Stimulated activated CD4-positive, alpha-beta T cell treated with anti-CD3 and anti-CD28 coated beads, Interleukin-1b, Interleukin-23, amount 100 ng/mL, for 1 hour (primary cell): ENCODE measurements at places on chromosomes 2 and 18.
A peak's percentile ranks its signal among the peaks of the same experiment; 100 is the strongest.

GRCh38 chr18:78423811-78424210 is 555.8 kb upstream of the SALL3 start:
- no peak for DNase-seq

GRCh38 chr2:218010140-218010983 is 7.6 kb upstream of the TNS1 start:
- DNase-seq: no peak

DNA sequence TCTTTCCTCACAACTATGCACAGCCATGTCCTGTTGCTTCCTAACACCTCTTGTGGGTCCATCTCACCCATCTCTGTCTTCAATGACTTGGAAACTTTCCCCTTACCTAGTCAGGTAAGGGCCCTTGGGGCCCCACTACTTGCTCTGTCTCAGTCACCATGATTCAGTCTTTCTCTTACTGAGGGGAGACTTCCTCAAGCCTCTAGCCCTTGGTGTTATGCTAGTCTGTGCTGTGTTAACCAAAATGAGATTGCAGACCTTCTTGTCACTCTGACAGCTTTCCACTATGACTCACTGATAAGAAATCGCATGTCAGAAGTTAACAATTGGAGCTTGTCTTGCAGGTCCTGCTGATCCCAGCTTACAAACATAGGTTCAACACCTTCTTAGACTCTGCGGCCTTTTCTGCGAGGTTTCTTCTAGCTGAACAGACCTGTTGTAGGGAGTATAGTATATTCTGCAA is 65.3 kb downstream of the WDR75 start:
- DNase-seq: no peak

DNA sequence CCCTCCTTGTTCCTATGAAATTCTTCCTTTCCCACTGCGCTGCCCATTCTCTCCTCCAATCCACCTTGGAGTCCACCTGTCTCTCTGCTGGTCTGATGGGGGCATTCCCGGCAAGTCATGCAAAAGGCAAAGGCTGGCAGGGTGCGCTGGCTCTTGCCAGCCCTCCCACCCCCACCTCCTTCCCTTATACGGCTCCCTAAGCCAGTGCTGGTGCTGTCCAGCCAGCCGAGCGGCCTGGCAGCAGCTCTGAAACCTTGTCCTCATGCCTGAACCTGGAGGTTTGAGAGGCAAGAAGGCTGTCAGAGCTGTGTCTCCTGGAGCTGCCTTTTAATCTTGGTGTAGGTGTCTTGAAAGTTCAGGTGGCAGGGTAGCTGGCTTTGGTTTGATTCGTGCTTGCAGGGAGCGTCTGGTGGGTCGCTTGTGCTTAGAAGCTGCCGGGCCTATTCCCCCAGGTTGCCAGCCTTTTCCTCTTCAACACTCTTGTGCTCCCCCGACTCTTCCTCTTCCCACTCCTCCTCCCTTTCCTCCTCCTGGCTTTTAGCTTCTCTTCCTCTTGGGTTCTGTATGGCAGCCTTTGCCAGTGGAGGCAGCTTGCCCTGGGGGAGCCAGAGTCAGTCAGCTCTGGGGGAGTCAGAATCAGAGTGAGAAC is 748 bp downstream of the LIPG start:
- DNase-seq: no peak

DNA sequence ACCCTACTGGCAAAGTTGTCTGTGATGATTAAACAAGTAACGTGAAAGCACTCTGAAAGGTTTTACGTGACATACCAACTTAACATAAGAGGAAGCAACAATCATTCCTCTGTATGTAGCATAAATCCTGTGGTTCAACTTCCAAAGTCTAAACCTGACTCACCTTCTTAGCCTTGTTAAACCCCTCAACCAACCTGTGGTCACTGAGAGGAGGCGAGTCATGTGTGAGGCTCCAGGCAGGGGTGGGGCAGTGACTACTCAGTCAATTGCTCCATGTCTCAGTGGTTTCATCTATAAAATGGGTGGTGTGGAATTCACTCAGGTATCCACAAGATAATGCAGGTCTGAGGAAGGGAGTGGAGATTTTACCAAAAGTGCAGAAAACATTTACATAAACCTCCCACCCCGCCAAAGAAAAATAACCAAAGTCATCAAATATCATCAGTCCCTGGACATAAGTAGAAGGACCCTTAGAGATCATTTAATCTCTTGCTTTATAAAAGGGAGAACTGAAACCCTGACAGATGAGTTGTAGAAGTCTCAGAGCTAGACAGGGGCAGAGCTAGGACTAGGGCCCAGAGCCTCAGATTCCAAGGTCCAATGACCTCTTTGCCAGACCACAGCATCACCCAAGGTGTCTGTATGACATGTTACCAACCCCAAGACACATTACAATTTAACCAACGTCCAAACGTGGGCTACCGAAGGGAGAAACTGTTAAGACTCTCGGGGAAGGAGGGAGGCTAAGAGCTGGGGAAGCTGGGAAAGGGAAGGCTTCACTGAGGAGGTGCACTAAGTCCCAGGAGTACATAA is 3.7 kb upstream of the PCBP1 start:
- no peak for DNase-seq

DNA sequence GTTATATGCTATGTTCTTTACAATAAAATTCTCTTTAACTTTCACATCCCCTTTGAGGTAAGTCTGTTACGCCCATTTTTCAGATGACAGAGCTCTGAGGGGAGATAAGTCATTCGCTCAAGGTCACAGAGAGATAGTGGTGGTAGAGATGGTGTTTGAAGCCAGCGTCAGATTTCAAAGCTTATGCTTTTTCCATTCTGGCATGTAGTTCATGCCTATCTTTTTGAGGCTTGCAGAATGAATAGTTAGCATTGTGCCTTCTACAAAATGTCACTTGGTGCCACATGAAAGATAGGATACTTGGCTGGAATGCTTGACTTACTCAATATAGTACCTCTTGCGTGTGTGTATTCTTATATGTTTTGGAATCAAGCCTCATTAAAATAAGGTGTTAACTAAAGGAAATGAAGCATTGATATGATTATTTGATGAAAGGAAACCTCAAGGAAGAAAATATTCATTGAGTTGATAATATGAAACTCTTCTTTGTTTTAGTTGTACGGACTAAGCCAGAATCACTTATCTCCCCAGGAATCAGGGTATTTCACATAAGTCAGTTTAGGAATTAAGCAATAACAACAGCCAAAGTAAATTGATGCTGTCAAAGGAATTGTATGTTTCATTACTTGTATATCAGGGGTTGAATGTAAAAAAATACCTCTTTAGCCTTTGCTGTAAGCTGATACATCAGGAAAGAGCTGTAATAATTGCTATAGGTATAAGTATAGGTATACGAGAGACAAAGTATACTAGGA is 15.5 kb downstream of the SPATS2L start:
- DNase-seq: no peak

- DNase-seq: no peak
Observed at GRCh38 chr18:10490401-10491165, 35.2 kb upstream of the NAPG start.

DNA sequence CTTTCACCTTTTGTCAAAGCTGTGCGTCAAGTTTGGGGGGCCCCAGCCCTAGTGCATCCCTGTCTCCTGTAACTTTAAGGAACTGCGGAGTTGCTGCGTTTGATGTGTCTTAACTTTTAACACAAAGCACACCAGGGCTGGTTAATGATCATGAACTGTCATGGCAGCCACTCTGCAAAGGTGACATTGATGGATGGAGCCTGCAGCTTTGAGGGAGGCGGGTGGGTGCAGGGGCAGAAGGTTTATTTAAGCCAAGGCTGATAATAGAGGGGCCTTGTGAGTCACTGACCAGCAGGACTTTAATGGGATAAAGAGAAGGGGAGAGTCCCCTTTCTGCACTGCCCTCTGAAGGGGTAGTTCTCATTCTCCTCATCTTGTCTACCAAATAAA is 190.2 kb upstream of the GATA6 start:
- no peak for DNase-seq

DNA sequence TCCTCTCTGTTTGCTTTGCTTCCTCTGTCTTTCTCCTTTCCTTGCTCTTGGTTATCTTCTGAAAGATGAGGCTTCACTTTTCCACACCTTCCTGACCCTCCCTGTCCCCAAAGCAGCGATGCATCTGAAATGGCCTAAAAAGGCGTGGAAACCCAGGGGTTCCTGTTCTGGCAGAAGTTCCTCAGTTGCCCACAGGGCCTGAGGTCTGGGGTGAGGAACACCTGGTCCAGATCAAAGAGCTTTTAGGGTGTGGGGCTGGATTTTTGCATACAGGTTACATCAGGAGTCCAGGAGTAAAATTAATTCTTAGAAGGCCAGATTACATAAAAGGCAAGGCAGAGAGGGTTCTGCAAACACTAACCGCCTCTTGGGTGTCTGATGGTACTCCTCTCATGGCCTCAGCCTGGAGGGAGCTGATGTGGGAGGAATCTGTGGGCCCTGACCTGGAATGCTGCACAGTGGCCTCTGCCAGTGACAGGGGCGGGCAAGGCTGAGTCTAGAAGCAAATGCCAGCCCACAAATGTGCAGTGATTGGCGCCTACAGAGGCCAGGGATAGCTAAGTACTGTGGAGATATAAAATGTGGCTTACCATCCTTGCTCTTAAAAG is 41.8 kb downstream of the INPP4A start:
- DNase-seq: no peak

GRCh38 chr2:168215813-168216212 is 31.6 kb downstream of the STK39 start:
- DNase-seq: no peak

GRCh38 chr2:128368437-128369107 is 49.9 kb upstream of the HS6ST1 start:
- no peak for DNase-seq

- no peak for DNase-seq
Observed at GRCh38 chr18:5518899-5519371, 24.9 kb downstream of the EPB41L3 start.

DNA sequence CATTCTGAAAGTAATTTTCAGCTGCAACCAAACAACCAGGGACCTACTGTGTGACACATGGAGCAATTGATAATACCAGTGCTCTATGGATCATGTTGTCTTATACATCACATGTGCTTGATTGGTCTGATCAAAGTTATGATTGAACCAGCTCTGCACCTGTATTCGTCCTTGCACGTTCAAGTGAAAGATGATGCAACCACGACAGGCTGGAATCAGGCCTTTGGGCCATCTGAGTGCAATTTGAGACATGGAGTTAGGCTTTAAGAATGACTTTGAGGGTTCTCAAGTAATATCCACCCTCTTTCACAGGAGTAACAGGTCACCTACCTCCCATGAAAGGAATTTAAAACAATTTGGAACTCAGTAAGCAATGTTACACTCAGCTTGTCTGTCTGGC is 165.2 kb downstream of the SLC8A1 start:
- no peak for DNase-seq

GRCh38 chr2:102187496-102188150 is 800 bp downstream of the IL1RL2 start:
- peak; percentile 26 for DNase-seq

GRCh38 chr2:240519396-240520129 is 38.2 kb downstream of the ANKMY1 start:
- DNase-seq: no peak

DNA sequence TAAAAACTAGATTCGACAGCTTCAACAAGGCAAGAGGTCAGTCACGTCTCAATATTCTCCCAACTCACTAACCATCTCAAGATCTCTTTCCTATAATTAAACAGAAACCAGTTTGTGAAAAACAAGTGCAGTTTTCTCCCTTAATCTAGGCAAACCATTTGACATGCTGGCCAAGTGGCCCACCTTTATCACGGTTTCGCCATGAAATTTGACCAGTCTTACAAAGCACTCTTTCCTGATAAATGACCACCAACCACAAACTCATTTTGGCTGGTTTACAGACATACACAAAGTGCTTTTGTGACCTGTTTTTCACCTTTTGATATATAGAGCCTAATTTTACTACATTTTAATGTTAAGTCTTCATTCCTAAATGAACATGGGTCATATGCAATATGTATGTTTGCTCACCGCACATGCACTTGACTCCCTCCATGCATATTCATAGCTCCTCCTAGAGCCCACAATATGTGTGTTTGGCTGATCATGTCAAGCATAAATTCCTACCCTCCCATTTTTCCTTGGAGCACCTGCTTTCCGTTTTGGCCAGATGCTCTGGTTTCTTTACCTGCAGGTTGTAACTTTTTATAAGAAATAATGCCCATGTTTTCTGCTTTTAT is 385.1 kb downstream of the RAD51AP2 start:
- no peak for DNase-seq

DNA sequence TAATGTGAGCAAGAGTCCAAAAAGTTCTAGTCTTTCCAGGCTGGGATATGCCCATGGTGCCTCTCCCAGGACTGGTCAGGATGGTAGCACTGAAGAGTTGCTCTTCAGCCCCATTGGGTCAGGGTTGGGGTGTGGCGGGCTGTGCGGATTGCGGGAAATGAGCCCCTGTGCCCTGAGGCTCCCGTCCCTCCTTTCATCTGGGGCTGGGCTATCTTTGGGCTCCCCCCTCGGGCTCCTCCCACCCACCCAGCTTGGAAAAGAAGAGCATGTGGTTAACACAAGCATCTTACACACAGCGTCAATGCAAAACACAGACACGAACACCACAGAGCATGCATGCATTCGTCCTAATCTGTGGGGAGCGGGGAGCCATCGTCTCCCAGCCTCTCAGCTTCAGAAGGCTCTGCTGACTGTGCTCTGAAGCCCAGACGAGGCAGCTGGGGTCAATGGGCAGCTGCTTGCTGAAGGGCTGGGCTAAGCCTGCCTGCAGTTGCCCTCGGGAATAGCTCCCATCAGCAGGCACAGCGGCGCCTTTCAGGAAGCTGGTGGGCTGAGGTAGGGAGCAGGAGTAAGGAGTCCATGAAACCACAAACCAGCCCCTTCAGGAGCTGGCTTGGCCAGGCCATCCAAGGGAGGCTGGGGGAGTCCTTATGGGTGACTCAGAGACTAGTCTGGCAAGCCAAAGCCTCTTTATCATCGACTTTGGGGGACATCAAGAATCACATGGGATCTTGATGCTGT is 112.9 kb downstream of the CLIP4 start:
- DNase-seq: no peak

- no peak for DNase-seq
Observed at GRCh38 chr2:191488135-191488534, 189.8 kb upstream of the NABP1 start.

- DNase-seq: no peak
Observed at GRCh38 chr18:10374636-10375293, 79.7 kb upstream of the APCDD1 start.

DNA sequence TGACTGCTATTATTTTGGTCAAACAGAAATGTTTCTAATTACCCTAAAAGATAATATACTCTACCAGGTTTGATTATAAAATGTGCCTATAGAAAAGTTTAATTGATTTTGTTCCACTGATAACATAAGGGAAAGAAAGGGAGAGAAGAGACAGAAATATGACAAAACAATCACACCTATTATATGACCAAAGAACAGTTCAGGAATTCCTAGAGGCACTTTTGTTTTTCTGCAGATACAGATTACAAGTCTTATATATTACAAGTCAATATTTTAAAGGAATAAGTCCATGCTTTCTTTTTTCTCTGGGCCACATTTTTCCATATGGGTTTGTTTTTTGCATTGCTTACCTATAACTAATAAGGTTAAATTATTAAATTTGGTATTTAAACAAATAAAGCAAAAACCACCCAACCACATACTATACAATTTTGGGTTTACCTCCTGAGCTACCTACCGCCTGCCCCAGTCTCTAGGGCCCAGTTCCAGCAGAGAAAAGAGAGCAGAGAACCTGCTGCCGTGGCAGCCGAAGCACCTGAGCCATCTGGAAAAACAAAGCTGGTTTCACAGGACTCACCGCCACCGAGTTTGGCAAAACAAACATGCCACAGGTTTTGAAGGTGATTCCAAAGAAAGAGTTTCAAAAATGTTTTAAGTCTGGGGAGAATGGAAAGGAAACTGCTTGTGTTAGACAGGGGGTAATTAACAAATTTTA is 92.1 kb downstream of the DYM start:
- no peak for DNase-seq

GRCh38 chr2:85702172-85702571 is 8.0 kb downstream of the GNLY start:
- no peak for DNase-seq
